ENCODE measurements at places on chromosomes 6 and 20.

- no peak for DNase-seq
These were observed 23.3 kb upstream of the CDKN1A start for GRCh38 chr6:36655085-36655724.

DNA sequence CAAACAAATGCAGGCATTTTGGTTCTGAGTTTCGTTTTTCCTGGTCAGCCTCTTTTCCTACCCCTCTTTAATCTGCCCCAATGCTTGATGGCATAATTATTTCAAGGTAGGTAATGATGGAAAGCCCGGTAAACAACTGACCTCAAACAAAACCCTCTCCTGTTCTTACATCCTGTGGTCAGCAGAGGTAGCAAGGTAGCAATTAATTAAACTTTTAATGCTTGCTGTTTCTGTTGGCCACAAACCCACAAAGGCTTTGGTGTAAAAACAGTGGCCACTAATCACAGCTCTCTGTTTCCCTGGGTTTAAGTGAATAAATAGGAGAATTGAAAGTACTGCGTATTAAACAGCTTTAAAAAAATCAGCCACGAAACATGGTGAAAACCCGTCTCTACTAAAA lies 261.5 kb upstream of the SOX4 start:
- DNase-seq, result no peak

GRCh38 chr6:123533862-123534648 lies 102.7 kb downstream of the TRDN start:
- no peak for DNase-seq

- peak; percentile 31 for DNase-seq
These were observed at the start of gene HLA-DOB for GRCh38 chr6:32816746-32817204. Gene HLA-DOB (minus strand): TSS chr6:32817002. CDS start chr6:32816951, 51 bp downstream.

DNA sequence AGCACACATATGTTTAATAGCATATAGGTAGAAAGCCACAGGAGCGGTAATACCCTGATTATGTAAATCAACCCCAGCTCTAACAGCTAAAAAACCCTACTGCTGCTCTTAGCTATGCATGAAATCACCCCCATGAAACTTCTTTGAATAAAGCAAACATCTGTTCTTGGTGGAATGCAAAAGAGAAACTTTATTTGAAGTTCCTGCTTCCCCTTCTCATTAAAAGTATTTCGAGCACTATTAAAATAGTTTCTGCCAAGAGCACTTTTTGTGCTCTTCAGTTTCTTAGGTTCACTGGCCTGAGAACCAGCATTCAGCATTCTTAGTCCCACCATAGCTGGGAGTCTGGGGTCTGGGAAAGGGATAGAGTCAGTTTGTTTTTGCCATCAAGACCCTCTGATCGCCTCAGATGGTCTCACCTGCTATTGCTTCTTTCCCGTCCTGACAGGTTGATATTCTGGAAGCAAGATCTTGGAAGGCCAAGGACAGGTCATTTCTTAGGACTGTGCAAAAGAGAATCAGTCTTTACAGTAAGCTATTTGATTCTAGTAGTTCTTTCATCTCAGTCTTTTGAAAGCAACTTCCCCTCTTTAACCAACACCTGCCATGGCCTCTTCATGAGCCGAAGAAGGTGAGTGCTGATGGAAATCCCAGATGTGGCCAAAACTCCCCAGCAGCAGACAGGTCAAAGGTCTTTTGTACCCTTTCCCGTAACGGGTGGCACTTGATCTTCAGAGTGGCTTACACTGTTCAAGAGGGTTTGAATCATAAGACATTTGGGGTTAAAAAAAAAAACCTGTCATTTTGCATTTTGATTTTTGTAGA lies 76.5 kb upstream of the TMEM170B start:
- DNase-seq, result no peak

DNA sequence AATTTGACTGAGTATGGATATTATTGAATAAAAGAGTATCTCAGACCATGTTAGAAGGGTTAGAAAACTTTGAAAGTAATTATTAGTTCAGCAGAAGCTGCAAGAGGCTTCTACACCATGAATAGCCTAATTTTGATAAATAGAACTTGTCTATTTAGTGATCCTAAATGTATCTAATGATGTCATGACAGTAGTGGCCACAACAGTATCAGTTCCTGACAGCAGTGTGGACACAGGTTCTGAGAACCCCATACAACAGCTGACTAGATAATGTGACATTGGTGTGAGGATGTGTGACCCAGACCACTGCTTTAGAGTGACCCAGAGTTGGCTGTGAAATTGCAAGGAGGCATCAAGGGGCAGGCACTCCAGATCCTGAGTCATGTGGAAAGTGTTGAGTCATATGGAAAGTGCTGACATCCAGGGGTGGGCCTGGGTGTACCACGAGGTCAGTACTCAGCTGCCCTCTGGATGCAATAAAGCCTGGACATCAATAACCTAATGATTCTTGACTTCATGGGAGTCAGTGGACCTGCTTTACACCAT lies 754.7 kb downstream of the DHX35 start:
- no peak for DNase-seq

DNA sequence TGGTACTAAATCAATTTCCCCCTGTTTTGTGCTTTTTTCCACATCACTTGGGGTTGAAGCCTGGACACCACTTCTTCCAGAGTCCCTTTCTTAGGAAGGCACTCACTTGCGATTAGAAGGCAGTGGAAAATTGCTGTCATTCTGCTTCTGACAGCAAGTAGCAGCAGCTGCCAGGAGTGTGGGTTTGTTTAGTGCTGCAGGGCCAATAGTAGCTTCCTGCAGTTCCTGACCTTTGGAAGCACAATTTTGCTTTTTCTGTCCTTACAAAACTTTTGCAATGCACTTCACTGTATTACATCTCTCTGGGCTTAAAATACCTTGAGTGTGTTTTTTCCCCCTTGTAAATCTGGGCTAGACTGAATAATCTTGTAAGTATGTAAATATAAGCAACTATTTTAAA lies 12.5 kb upstream of the HLA-DRA start:
- DNase-seq, result no peak

DNA sequence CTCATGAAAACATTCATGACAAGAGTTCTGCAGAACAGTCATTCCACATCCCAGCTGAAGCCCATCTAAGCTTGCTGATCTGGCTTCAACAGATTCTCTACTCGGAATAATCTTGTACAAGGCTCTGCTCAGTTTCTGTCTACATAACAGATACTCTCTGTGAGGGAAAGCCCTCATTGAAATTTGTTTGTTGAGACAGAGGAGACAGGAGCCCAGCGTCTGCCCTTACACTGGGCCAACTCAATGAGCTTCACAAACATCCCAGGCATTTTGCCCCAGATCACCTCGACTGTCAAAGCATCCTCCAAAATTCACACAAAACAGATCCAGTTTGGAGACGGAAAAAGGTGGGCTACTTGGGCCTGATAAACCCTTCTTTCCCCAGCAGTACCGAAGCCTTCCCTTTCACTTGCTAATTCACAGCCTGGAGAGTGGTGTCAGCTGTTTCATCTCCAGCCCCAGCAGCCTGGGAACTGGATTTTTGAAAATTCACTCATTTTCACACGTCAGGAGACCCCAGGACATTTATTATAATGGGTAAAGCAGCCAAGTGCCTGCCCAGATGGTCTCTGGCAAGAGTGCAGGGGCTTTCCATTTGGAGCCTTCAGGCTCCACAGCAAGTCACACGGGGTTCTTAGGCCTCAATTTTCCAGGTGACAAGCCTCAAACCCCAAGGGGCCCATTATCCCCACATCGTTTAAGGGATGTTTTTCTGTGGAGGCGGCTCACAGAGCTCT lies 7.3 kb downstream of the CCDC167 start:
- no peak for DNase-seq

- DNase-seq, result no peak
These were observed 226.7 kb downstream of the LMBRD1 start for GRCh38 chr6:69570106-69570505.

Data from CD4-positive, alpha-beta T cell treated with Interleukin-4 for 4 hours (primary cell).